ENCODE measurements at places on chromosomes 3 and 15.

DNA sequence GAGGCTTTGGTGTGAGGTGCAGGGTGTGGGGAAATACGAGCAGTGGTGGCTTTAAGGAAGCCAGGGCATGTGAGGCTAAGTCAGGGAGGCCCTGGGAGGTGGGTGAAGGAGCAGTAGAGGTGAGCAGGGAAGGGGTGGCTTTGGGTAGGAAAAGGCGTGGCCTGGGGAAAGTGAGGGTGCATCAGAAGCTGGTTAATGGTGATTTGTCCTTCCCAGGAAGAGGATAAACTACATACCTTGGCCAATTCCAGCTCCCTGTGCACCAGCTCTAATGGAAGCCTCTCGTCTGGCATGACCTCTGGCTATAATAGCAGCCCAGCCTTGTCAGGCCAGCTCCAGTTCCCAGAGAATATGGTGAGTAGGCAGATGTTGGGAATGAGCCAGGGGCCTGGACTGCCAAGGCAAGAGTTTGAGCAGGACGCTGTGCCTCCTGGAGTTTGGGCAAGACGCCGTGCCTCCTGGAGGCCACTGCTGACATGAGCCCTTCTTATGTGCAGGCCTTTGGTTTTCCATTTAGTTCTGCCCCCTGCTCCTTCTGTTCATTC is 41.3 kb downstream of the CDAN1 start:
- no peak for DNase-seq

DNA sequence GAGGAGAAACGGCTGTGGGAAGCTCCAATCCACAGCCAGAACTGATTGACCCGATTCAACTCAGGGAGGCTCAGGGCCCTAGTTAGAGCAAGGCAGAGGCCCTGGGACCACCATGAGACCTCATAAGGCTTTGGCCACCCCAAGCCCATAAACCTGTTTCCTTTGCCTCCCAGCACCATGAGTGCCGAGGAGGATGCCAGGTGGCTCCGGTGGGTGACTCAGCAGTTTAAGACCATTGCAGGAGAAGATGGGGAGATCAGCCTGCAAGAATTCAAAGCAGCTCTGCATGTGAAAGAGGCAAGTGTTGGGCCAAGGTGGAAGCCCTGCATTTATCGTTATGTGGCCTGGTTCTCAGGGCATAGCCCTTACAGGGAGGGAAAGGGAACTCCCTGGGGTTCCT is 11.9 kb downstream of the NOX5 start:
- DNase-seq = no peak

GRCh38 chr3:126544596-126545281 is 14.0 kb downstream of the C3orf22 start:
- no peak for DNase-seq

DNA sequence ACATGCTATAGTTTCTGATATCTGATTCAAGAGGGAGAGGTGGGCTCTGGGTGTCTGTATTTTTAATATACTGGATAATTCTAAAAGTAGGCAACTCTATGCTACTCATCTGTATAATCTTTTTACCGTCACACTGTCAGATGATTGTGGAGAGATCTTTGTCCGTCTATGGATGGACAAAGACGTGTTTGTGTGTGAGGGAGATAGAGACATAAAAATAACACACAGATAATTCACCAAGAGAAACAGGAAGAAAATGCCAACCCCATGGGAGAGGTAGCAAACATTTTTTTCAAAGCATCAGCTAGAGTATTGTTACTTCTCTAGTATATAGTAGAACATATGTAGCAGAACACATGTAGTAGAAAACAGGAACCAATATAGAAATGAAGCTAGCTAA is 346.1 kb downstream of the AGBL1 start:
- no peak for DNase-seq

DNA sequence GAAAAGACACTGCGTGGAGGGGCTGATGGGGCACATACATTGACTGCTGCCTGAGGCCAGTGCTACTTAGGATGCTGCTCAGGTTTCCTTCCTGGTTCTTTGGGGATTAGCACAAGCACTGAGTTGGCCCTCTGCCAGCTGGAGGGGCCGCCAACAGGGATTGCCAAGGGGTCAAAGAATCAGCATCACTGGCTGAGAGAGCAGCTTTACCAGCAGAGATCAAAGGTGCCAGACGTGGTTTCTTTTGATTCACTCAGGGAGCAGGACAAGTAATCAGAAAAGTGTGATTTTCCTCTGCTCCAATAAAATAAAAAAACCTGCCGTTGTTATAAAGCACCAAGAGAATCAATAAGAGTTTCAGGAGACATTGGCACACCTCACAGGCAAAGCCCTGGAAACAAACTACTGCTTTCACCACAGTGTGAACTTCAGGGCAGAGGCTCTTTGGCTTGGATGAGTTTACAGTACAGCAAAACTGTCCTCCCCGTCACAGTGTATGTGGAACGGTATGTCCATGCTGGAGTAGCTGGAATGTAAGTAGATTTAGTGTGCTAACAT is 45.8 kb upstream of the FSIP1 start:
- DNase-seq = no peak

DNA sequence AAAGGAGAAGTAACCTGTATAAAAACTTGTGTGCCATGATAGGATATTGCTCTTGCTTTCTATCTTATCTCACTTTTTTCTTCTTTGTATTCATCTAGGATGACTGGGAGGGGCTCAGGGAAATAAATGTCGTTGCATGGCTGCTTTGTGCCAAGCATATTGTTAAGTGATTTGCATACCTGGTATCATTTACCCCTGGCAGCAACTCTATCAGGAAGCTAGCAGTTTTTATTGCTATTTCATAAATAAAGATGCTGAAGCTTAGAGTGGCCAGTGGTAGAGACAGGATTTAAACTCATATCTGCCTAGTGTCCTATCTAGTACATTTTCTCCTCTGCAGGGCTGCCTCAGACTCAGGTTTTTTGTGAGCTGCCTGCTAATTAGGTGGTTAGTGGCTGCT is 253.3 kb downstream of the PTPRG start:
- DNase-seq = no peak

- DNase-seq = no peak
These were observed 903.6 kb downstream of the VGLL3 start for GRCh38 chr3:86087160-86087871.

GRCh38 chr15:53072077-53072476 is 281.9 kb upstream of the ONECUT1 start:
- DNase-seq = peak; percentile 8

GRCh38 chr15:88337993-88338392 is 81.5 kb upstream of the NTRK3 start:
- DNase-seq = no peak

DNA sequence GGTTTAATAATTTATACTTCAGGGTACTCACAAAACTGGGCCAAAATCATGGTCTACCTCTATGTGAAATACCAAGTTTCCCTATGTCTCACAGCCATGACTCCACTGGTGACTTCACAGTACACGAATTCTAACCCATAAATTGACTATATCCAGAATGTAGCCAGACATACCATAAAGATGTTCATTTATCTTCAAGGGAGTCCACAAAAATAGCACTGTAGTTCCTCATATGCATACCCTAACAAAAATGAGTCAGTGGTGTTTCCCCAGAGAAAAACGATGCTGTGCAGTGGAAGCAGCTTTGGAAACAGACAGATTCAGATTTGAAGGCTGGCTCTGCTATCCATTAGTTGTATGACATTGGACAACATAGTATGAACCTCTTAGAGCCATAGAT is 438.8 kb downstream of the FHIT start:
- DNase-seq = peak; percentile 13

DNA sequence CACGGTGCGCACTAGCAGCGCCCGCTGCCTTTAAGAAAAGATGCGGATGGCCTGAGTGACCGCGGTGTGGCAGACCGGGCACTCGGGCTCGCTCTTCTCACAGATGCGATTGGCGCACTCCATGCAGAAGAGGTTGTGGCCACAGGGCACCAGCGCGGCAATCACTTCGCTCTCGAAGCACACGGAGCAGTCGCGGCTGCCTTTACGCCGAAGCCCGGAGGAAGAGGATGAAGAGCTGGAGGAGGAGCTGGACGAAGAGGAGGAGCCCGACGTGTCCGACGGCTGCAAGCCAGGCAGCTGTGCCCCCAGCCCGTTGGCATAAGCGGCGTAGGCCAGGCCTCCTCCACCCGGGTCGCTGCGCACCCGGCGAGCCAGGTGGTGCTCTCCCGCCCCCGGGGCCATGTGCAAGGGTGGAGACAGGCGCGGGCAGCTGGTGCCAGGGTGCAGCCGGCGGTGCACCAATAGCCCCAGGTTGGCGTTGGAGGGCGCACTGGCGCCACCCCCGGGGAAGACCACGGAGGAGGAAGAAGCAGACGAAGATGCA is 2.6 kb downstream of the MEX3B start:
- DNase-seq = no peak

DNA sequence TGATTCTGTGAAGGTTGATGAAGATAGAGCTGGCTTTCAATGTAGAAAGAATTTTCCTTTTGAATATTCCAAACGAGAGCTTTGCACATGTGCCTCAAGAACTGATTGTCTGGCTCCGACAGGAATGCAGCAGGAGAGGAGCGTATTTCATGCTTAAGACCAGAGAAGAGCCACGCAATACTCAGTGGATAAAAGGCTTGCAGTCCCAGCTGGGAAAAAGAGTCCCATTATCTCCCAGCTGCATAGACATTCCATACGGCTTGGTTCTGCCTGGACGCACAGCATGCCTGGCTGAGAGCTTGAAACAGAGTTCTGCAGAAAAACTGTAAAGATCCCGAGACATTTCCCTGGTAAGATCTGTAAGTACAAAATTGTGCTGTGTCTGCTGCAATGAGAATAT is at the start of gene CNTN6:
CNTN6 (plus strand) TSS at position 254 of the 400 bp plus-strand sequence. CDS start 54,985 bp downstream, outside the sequence.
- DNase-seq = no peak

DNA sequence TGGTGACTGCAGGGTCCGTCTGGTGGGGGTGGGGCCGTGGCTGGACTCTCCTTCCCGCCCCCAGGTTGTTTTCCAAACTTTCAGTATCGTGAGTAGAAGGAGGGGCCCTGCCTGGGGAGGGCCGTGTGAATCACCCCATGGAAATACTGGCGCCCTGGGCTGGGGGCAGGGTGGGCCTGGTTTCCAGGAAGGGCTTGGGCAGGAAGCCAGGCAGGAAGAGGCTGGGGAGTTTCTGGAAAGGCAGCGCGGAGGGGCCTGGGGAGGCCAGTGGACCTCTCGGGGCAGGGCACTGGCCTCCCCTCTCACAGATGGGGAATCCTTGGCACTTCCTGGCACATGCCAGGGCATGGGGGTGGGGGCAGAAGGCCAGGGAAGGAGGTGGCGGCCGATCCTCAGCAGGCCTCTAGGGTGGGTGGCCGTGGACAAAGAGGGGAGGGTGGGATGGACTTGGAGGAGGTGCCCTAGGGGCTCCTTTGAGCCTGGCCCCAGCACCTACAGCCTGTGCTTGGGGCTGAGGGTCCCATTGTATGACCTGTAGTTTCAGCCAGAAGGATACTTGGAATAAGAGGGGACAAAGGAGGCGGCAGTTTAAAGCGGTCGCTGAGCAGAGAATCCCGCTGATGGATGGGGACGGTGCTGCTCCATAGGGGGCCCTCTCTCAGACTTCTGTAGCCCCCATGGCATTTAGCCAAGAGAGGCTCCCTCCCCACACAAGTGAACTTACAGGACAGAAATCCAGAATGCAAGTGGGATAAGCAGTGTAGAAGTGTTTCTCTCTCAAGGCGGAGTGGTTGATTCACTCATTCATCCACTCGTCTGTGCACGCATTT is 56.5 kb upstream of the GATA2 start:
- no peak for DNase-seq

- no peak for DNase-seq
These were observed 85.5 kb downstream of the VPS13C start for GRCh38 chr15:61974759-61975158.

DNA sequence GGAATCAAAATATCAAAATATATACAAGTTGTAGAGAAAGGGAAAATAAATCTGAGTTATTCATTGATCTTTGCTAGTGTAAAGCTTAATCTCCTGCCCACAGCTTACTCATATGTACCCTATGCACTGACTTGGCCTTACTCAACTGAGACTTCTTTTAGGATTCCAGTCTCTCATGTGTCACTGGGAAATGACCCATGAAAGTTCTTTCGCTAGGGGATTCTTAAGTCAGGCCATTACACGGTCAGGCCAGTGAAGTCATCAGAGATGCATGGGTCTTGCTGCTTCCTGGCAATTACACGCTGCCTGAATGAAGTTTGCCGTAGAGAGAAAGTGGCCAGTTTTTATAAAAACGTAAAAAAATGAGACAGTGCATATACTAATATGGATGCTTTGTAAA is 20.7 kb upstream of the LPP start:
- no peak for DNase-seq

- no peak for DNase-seq
These were observed 271.0 kb downstream of the EDEM1 start for GRCh38 chr3:5458526-5458925.

DNA sequence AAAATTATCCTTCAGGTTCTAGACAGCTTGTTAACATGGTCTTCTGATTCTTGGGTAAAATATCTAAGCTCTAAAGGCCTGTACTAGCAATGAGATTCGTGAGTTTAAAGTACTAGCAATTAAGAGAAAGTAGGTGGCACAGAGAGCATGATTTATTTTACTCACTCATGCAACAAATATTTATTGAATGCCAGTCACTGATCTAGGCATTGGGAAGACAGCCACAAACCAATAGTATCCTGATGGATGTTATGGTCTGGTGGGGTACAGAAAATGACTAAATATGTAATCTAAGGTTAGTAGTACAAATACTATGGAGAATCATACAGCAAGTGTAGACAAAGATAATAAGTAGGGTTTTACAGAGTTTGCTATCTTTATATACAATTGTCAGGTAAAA is 751.3 kb downstream of the ZNF385D start:
- no peak for DNase-seq

- no peak for DNase-seq
These were observed 4.6 kb downstream of the LHFPL4 start for GRCh38 chr3:9548991-9549390.

DNA sequence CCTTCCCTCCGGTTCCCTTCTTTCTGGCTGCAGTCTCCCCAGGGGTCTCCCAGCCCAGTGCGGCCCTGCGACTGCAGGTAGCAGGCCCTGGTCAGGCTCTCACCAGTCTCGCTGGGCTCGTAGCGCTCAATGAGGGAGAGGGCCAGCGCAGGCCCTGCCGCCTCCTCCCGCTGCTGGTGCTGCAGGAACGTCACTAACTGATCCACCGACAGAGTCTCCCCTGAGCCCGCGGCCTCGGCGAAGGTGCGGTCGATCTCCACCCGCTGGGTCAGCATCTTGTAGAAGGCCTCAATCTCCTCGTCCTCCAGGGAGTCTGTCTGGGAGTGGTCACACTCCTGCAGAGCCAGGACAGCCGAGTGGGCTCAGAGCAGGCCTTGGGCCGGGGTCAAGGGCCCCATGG is 18.3 kb downstream of the PLCD1 start:
- DNase-seq = no peak

DNA sequence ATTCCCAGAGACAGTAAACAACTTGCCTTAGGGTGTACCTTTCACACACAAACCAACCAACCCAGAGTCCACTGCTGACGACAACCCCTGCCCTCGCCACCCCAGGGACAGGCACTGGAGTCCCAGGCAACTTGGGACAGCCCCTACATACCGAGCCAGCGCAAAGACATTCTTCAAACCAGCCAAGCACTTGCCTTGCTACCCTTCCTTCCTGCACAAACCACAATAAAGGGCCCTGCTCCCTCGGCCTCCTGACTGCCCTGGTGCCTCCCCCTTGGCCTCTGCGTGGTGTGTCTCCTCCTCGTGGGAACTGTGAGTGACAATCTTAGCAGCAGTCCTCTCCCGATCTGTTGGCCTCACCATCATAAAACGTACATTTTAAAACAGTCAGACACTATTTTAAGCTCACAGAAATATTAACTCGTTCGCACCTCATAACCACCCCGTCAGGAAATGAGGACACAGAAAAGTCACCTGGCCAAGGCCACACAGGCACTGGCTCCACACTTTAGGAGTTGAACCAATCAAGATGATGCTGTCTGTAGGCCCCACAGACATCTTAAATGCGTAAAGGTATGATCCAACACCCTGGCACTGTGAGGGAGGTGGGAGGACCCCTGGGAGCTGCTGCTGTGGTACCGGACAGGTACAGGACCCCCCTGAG is 113.8 kb downstream of the ADCY5 start:
- peak; percentile 43 for DNase-seq

Data from GM10248 (cell line).